ENCODE measurements at places on chromosomes 3 and 15.

GRCh38 chr3:40858364-40859115, 333.8 kb downstream of the ZNF621 start:
- DNase-seq: no peak

DNA sequence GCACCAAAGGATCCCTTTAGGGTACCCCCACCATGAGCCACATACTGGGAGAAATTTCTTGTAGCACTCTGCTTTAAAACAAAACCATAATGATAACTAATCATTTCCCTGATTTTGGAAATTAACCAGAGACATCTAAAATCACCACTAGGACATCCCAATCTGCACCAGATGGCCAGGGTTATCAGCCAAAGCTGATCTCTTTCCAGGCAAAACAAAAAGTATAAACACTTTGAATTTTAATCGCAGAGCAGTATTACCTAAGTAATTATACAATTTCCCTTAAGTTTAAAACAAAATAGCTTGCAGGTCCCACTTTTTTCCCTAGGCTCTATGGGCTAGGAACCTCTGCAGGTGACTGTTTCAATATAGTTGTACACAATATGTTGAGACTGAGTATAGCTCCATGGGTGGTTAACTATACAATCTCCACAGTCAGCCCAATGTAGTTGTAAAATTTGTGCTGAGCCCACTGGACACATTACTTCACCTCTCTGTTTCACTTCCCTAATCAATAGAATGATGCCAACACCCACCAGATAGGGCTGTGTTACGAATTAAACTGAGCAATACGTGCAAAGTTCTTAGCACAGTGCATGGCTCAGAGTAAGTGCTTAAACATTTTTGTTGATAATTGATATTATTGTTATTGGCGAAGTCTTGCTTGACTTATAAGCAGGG, 629 bp upstream of the NOX5 start:
- no peak for DNase-seq

- DNase-seq: no peak
Measured at GRCh38 chr3:126971891-126972351, 11.0 kb upstream of the PLXNA1 start.

GRCh38 chr15:65646486-65646885, 24.7 kb downstream of the SLC24A1 start:
- no peak for DNase-seq

DNA sequence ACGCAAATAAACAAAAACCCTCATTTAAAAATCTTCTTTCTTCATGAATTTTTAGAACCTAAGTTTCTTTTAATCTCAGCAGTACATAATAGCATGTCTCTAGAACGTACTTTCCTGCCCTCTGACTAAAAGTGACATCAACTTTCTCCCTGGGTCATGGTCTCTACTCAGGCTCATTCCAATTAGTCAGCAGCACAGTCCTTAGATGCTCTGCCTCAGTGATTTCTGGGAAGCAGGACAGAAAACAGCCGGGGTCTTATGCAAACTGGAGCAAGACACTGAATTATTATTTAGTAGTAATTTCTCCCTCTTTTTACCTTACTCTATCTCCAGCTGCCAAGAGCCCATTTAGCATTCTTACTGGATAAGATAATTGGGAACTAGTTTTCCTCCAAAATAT, 365.2 kb downstream of the TUSC7 start:
- DNase-seq: no peak

GRCh38 chr3:117587416-117587815, 877.8 kb downstream of the TUSC7 start:
- no peak for DNase-seq

GRCh38 chr3:52246728-52247408, 1.3 kb downstream of the PPM1M start:
- DNase-seq: no peak
